ENCODE measurements at places on chromosomes 7 and 10.

DNA sequence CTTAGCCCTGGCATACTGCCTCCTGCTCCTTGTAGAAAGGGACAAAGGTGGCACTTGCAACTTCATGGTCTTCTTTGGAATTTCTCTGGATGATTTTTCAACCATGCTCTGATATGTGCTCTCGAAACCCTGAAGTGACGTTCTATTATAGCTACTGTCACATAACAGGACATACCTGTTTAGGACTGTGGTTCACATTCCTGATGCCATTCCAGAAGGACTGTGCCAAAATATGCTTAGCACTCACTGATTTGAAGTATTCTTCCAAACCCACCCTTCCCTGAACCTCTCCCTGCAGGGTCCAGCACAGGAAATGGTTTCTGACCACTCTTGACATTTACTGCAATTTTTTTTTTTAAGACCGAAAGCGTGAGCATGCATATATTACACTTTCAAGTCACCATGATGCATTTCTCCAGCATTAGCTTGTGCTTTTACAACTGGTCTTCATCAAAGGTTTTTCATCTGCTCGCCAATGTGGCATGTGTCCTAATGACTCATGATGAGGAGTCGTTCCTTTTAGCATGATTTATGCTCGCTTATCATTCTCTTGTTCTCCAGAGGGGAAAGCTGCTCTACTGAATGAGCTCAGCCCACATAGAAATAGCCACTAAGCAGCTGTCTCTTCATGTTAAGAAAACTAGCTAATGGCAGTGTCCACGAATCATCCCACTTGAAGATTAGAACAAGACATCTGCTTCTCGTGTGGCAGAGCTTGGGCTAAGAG is 135.2 kb downstream of the ADAM12 start:
- no peak for DNase-seq

DNA sequence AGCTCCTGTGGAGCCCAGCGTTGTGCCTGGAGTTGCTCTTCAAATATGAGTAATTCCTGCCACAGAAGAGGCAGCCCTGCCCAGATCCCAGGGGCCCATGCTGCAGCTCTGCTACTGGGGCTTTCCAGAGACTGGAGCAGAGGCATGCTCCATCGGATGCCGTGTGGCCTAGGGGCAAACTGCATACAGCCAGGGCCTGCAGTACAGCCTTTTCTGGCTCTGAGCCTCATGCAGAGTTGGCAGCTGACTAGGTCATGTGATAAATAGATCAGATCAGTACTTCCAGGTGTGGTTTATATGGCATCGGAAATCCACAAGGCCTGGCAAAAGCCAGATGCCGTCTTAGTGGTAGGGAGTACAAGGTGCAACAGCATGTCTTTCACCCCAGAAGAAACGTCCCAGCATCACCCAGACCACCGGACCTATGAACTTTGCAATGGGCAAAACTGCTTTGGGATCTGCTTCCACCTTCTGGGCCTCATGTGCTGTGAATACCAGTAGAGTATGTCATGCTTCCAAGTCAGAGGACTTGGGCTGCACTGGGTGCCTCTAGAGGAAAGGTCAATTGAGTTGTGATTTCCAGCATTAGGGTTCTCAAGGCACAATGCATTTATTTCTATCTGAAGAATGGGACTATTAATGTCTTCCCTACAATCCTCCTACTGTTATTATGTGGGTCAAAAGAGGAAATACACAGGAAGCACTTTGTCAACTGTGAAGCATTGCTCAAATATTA is 250.7 kb upstream of the ZNF32 start:
- DNase-seq, result no peak

GRCh38 chr7:116616555-116617059 is 55.4 kb upstream of the MET start:
- peak; percentile 12 for DNase-seq

DNA sequence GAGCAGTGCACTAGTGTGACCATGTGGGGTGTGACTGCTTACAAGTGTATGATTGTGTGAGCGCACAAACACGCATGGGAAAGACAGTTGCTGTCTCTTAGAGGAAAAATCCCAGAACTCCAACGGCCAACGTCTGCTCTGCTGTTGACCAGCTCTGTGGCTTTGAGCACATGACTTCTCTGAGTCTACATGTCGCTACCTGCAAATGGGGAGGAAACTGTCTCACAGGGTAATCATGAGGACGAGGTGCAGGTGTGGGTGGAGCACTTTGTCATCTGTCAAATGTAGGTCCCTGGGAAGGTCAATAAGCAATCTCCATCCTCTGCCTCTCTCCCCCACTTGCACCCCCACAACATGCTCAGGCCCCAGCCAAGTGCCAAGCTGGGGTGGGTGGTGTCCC is 31.2 kb upstream of the TLX1 start:
- DNase-seq, result no peak

- DNase-seq, result no peak
Observed at GRCh38 chr7:7292608-7293007, 110.3 kb downstream of the C1GALT1 start.

DNA sequence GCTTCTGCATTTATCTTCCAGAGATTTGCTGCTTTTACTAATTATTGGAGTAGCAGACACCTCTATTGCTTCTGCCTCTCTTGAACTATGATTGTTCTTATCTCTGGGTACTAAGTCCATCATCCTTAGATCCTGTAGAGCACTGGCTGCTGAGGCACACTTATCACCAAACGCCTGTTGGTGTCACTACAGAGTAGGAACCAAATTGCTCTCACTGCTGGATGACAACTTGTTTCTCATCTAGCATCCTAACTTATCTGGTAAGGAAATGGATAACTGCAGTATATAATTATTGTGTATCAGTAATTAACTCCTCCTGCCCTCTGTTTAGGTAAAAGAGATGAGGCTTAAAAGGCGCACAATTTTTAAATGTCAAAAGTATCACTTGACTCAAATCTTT is 1059.4 kb downstream of the NRG3 start:
- peak; percentile 56 for DNase-seq
